ENCODE measurements at places on chromosomes 4 and X.

DNA sequence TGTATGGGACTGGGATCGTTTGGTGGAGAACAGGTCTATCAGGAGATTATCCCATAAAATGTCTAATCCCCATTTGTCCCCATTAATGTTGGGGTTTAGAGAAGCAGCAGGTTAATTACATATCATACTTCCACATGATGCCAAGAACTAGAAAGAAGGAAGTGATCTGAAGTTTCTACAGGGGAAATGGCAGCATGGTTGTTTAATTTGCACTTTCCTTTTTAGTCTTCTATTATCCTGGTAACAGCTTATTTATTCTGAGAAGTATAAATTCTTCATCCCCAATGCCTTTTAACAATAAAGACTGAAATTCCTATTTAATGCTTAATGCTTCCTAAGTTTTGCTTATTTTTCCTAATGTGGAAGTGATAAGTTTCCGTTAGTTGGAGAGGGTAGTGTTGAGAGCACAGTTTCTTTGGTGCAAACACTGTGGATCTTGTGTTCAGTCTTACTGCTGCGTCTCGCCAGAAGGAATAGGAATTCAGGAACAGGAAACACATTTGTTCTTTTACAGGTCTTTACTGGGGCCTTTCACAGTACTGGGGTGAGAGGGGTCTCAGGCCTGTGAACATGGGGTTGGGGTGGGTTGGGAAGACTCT is 59.5 kb upstream of the TADA2B start:
- no peak for DNase-seq

DNA sequence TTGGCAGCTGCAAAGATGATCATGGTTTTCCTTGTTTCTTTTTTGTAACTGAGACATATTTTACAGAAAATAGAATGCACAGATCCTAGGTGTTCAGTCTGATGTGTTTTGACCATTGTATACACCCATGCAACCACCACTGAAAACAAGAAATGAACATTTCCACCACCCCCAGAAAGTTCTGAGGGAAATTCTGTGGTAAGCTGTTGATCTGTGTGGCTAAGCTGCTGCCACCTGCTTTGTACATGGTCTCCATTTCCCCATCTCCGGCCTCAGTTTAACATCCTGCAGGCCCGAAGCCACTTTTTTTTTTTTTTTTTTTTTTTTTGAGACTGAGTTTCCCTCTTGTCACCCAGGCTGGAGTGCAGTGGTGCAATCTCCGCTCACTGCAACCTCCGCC is 65.3 kb downstream of the NYX start:
- DNase-seq, result no peak

DNA sequence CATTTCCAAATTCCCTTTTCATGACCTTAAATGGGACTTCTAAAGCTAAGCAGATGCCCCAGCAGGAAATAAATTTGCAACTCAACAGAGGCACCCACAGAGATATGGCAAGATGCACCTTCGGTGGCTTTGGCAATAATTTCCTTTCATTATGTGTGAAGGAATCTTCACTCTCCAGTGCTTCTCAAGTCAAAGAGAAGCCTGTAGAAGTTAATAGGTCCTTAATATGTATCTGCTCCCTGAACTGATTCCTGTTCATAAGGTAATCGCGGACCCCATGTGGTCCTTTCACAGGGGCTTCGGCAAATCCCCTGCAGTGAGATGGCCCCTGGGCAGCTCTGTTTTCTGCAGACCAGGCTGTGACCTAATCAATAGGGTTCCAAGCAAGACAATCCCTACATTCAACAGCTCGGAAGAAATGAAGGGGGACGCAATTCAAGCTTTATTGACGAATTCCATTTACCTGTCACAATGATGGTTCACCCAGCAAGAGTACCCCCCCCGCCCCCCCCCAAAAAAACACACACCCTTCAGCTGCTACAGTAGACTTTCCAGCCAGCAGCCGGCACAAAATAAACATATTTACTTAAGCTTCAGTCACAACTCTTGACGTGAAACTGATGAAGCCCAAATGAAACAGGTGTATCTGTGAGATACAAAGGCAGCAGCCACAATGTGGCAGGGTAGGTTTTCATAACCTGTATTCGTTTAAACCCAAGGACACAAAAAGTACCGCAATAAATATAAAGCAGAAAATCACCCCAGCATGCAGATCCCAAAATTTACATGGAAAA is 35.3 kb downstream of the FAT1 start:
- no peak for DNase-seq

GRCh38 chr4:85177679-85178078 is 211.2 kb upstream of the WDFY3 start:
- DNase-seq, result no peak

DNA sequence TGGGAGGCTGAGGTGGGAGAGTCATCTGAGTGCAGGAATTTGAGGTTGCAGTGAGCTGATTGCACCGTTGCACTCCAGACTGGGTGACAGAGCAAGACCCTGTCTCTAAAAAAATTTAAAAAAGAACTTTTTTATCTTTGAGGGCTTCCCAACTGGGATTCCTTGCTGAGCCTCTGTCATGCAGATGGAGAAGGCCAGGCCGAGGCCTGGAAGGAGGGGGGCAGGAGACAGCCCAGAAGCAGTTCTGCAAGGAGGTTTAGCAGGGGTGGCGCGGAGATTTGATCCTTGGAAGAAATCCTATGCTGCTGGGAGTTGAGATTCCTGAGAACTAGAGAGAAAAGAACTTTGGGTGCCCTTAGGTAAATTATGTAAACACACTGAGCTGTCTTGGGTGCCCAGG is 2.5 kb upstream of the ARSD start:
- DNase-seq, result no peak

DNA sequence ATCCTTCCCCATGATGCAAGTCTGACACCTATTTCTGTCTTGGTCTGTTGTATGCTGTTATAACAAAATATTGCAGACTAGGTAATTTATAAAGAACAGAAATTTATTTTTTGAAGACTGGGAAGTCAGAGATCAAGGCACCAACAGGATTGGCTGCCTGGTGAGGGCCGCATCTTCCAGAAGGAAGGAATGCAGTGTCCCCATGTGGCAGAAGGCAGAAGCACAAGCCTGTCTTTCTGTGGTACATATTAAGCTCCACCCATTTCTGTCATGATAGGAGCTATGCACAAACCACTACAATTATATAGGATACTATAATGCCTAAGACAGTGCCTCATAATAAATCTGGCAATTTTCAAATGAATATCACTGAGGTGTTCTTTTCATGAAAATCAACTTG is 502.3 kb upstream of the DIAPH2 start:
- DNase-seq, result no peak

DNA sequence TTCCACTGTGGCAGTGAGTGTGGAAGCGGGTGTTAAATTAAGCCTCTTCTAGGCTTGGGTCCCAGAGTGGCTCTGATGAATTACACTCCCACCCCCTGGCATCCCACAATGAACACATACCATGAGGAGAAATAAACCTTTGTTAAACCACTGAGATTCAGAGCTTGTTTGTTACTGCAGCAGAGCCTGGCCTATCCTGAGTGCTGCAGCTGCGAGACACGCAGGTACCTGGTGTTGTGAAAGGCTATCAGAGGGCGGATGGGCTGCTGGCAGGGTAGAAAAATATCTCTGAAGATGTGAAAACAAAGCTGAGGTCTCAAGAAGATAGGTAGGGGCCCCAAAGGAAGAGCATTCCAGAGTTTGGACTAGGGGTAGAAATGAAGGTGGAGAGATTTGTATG is 138.4 kb upstream of the STX18 start:
- DNase-seq, result no peak

GRCh38 chrX:155001873-155002272 is 20.6 kb downstream of the F8 start:
- no peak for DNase-seq

DNA sequence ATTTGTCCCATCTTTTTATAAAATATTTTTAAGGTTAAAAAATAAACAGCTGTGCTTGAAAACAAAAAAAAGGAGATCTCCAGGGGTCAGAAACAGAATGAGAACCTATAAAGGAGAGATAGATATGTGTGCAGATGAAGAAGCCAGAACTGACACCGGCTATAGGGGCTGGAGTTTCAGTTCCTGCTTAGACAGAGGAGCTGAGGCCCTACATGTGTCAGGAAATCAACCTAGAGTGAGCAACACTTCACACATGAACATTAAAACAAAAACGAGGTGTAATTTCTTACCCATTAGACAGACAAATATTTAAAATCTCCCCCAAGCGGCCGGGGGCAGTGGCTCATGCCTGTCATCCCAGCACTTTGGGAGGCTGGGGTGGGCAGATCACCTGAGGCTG is 17.8 kb upstream of the HUWE1 start:
- DNase-seq, result no peak

GRCh38 chr4:113958766-113959538 is 20.5 kb downstream of the ARSJ start:
- no peak for DNase-seq

All from activated CD4-positive, alpha-beta T cell treated with anti-CD3 and anti-CD28 coated beads, Interleukin-2, amount 50 U/mL, for 4 hours (primary cell).